ENCODE measurements at places on chromosomes 4 and X. TPM values are rescaled to one million over a fixed set of nuclear protein-coding genes. Genes with fewer than 3 reads are reported as not detected.
A peak's percentile ranks its signal among the peaks of the same experiment; 100 is the strongest.

TMSB15C gene
- 10.1 TPM for polyA plus RNA-seq

VEGFD gene
- polyA plus RNA-seq = 0.22 TPM

PDGFRA gene
- 133 TPM for polyA plus RNA-seq

GRCh38 chr4:149830823-149831222, 15.2 kb upstream of the IQCM start:
- DNase-seq = no peak

DNA sequence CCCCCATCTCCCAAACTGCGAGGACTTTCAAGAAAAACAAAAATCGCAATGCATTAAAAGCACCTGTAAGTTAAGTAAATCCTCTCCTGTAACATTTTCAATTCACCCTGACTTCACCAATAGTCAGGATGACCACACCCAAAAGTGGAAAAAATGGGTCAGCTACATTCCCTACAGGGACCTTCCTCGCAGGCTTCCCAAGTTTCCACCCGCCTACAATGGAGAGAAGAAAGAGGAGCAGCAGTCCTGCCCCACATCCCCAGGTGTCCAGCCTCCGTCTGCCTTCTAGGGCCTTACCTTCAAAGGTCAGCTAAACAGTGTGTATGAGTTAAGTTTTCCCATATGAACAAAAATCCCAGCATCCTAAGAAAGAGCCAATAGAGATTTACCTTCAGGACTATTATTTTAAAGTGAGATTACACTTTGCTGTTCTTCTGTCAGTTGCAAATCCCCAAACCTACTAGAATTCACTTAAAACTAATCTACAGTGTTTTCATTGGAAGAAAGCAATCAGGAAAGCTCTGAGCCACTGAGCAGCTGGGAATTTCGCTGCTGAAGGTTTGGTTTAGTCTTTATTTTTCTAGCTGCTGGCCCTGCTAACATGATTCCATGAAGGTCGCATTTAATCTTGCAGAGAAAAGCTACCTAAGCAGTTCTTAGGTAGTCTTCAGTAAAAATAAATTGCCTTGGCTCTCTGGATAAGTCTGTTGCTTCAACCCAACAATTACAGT, 12.5 kb downstream of the IRF2 start:
- DNase-seq = no peak

DNA sequence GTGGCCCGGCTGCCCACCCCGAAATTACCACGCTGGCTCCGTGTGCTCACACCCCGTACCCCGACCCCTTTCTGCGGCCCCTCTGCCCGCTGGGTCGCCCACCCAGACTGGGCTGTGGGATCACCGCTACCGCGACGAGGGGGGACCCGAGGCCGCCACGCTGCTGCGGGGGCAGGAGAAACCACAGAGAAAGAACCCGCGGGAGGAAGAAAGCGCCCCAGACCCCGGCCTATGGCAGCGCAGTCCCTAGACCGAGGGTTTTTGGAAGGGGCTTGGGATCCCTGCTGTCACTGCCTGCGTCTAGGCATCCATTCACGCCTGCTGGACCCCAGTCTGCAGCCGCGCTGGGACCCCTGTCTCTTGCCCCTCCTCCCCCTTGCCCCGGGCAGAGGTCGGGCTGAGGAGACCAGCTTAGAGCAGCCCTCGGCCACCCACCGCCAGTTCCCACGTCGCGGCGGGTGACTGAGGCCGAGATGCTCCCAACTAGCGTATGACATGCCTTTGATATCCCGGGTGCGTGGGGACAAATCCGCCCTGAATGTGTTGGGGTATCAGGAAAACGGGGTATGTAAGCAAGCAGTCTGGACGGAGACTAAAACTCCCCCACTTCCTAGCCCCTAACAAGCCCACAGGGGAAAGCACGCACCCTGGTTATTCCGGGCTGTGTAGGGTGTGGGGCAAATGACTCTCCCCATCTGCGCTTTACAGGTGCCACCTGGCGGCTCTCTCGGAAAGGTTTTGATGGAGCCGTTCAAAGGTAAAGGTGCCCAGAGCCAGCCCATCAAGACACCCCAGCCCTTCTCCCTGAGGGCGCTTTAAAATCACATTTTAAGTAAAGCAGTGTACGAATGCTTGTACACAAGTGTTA, 862 bp upstream of the INPP4B start:
- peak; percentile 28 for DNase-seq

- DNase-seq = no peak
Observed at GRCh38 chr4:34181311-34181841, 2062.9 kb downstream of the ARAP2 start.

- DNase-seq = no peak
Observed at GRCh38 chrX:13257223-13258051, 62.4 kb downstream of the ATXN3L start.

DNA sequence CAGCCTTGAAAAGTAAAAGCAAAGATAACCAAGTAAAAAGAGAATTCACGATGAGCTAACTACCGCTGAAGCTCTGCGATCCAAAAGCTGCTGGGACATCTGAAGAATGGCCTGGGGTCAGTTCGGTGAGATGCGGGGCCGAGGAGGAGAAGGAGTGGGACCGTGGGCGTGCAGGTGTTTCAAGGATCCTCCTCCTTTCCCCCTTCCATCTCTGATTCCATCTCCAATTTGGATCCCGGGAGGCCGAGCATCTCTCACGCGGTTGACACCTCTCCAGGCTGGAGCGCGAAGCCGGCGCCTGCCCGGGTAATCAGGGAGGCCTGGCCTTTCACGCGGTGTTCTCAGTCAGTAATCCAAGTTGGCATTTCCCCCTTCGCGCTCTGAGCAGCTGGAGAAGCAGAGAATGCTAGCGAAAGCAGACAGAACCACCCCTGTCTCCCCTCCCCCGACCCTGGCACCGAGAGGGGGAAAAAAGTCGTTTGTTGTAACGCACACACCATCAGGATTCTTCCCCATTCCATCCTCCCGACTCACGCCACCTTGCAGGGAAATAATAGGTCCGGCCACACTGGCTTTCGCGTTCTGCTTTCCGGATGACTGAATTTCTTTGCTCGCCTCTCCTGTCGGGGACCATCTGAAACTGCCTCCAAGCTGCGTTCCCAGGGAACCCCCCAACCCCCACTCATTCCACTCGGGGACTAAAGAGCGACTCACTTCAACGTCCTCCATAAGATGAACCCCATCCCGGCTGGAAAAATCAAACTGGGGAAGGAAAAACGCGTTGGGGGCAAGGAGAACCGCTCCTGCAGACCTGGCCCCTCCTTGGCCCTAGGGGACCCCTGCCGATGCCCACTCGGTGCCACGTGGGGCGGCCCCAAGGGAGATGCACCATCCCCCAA, 6.5 kb downstream of the NEUROG2 start:
- no peak for DNase-seq

GRCh38 chr4:37666625-37667071, 19.5 kb downstream of the RELL1 start:
- no peak for DNase-seq

DNA sequence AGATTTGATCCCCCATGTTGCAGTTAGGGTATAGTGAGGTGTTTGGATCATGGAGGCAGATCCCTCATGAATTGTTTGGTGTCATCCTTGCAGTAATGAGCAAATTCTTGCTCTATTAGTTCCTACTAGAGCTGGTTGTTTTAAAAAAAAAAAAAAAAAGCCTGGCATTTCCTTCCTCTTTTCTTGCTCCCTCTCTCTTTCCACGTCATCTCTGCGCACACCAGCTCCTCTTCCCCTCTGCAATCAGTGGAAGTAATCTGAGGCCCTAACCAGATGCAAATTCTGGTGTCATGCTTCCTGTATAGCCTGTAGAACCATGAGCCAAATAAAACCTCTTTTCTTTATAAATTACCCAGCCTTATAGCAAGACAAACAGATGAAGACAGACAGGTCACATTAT, 24.5 kb downstream of the WDR17 start:
- DNase-seq = no peak

DNA sequence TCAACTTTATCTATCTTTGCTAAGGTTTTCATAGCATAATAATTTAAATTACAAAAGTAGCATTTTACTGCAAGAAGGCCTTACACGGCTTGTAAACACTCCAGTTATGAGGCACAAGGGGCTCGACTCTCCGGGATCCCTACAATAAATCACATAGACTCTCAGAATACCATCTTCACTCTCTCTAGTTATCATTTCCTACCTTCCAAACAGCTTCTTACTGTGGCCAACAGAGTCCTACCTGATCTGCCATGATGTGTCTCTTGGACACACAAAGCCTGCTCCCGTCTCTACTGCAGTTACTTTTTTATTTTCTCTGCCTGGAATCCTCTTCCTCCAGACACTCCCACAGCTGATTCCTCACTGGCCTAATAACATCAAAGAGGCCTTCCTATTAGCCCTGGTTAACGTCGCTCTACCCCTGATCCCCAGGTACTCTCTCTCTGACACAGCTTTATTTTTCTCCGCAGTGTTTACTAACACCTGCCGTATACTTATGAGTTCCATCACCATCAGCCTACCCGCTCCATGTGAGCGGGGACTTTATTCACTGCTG, 559.6 kb upstream of the DIPK2B start:
- no peak for DNase-seq

GRCh38 chrX:139889760-139890159, 43.1 kb downstream of the ATP11C start:
- DNase-seq = no peak

DNA sequence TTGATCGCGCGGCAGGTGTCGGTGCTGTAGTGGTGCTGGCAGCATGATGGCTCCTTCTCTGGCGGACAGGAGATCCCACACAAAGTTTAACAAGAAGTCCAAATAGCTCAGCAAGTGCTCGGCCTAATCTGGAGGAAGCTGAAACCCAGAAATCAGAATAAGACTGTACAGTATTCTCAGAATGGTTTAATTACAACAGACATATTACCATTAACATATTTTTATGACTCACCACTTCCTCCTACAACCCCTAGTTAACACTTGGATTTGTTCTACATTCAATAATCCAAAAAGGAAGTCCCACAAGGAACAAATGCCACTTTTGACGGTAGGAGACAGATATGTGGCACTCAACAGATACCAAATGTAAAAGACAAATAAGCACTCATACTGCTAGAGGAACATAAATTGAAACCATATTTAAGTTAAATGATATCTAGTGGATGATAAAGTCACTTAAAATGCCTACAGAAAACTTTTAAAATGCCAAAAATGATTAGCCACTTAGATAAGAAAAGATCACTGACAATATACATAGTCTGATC, 91.2 kb downstream of the HUWE1 start:
- no peak for DNase-seq

- DNase-seq = no peak
Observed at GRCh38 chr4:106297245-106298035, 18.6 kb downstream of the TBCK start.

- DNase-seq = no peak
Observed at GRCh38 chr4:42416017-42416416, 18.7 kb downstream of the SHISA3 start.
